ENCODE measurements at places on chromosomes 1 and 21.

GRCh38 chr1:4046836-4047461 lies 146.9 kb upstream of the C1orf174 start:
- DNase-seq: no peak

DNA sequence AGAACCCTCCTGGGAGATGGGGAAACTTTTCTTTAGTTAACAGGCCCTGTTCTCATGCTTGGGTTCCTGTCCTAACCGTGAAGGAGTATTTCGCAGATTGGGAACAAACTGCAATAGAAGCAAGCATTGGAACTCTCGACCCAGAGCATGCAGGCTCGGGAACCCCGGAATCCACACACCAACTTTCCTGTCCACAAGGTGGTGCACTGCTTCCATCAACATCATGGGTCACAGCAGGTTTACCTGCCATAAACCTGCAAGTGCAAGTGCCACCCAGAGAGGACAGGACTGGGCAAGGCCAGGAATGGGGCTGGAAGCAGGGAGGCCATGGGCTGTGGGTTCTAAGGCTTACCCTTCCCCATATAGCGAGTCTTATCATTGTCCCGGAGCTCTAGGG lies 6.9 kb downstream of the ENO1 start:
- DNase-seq: no peak

DNA sequence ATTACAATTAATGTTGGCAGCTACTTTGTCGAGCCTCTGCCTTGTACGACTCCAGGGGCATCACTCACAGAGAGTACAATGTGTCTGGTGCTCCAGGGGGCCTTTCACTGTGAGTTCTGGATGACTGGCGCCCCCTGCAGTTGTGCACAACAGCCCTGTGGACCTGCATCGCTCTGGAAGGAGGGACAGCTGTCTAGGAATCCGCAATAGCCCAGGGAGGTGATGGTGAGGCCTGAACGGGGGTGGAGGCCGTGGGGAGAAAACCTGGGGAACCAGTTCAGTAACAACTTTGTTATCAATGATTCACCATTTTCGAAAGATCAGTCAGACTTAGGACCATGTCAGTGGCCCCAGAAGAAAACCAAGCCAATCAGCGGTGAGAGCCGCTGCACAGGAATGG lies 189.1 kb downstream of the KAZN start:
- DNase-seq: no peak

DNA sequence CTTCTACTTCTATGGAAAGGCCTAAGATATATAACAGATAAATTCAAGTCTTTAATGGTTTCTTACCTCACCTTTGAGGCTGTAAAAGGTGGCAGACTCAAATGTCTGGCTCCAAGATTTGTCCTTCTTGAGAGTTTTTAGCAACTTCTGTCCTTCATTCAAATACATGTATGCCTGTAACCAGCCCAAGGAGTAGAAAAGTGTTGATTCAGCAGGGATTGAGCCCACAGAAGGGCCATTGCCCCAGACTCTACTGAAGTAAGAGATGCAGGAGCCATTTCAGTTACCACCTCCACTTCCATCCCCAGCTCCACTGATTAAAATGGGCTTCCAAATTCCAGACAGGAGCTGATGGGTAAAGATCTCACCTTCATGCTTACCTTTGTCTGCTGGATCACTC lies 80.0 kb downstream of the ADCY10 start:
- no peak for DNase-seq

DNA sequence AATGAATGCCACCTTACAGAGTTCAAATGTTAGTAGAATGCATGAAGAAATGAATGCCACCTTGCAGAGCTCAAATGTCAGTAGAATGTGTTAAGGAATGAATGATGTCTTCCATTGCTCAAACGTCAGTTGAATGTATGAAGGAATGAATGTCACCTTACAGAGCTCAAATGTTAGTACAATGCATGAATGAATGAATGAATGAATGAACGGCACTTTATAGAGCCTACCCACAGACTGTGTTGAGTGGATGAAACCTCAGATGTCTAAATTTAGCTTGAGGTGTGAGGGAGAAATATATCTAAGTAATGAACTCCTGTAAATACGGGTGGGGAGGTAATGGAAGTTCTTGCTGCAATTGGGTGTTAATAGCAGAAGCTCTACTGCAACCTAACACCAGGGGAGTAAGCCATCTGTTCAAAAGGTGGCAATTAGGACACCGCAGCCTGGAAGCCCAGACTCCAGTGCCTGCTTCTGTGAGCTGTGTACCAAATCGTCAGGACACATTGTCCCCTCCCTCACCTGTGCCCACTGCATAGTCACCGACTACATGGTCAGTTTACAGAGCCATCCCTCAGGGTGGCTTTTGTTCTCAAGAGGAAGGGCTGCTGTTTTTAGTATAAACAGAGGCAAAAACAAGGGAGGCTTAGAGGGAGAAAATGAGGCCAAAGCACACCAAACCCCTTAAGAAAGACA lies 26.7 kb downstream of the SUSD4 start:
- no peak for DNase-seq

- DNase-seq: no peak
Measured at GRCh38 chr1:194289569-194290266, 1103.3 kb upstream of the B3GALT2 start.

DNA sequence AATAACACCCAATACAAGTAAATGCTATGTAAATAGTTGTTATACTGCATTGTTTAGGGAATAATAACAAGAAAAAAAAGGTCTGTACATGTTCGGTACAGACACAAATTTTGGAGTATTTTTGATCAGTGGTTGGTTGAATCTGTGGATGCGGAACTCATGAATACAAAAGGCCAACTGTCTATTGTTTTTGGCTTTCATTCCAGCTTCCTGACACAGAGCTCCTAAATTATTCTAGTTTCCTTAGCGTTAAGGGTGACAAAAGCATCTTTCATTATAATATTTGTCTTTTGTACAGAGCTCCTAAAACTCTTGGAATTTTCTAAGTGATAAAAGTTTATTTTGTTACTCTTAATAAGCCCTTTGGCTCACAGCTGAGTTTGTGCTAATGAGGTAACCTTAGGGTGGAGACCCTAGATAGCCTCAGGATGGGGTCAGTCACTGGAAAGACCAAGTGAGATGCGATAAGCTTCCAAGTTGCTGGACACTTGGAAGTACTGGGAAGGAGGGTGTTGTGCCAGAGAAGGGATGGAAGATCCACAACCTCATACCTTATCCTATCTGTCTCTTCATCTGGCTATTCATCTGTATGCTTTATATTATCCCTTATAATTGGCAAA lies 57.4 kb upstream of the PRRC2C start:
- no peak for DNase-seq

DNA sequence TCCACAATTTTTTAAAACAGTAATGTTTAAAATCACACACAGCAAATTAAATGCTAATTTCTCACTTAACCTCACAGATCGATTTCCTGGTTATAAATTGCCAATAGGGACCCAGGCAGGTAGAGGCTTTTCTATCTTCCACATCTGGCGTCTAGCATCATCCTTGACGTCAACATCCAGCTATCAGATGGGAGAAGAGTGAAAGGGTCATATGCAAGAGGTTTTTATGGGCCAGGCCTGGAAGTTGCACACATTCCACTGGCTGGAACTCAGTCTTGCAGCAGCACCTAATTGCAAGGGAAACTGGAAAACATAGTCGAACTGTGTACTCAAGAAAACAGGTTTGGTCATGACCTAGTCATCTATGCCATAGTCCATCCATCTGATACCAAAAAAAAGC lies 6.0 kb upstream of the EEIG2 start:
- no peak for DNase-seq

- no peak for DNase-seq
Measured at GRCh38 chr1:228400237-228400651, 6.4 kb downstream of the TRIM11 start.

DNA sequence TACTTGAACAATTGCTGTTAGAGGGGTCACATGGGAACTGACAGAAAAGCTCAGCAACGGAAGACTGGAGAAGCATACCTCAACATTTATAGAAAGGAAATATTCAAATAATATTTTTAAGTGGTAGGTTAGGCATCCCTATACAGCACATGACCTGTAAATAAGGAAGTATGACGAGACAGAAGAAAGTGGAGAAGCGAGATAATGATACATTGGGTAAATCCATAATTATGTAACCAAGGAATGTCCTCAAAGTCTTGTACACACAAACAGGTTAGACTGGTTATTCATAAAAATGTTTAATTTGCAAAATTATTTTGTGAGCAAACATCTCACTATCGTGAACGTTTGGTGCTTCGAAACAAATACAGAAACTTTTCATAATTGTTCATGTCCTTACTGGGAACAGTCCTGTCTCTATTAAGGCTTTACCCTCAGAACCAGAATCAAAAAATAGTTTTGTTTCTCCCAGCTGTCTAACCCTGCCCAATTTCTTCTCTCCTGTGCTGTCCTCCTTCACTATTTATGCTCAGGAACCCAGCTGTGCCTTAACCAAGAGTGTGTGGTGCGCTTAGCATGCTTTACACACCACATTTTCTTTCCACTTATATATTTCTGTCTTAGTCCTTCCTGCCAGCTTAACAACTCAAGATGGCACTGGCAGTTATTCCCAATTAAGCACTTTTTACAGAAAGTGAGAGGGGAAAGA lies 10.2 kb downstream of the KMO start:
- DNase-seq: no peak

GRCh38 chr21:38258521-38259485 lies 2.0 kb downstream of the KCNJ15 start:
- DNase-seq: no peak

- no peak for DNase-seq
Measured at GRCh38 chr1:248813546-248813945, 12.2 kb downstream of the SH3BP5L start.

GRCh38 chr1:153985341-153985912 lies 712 bp downstream of the RAB13 start:
- DNase-seq: no peak

GRCh38 chr21:27423906-27424595 lies 457.2 kb upstream of the ADAMTS5 start:
- no peak for DNase-seq

DNA sequence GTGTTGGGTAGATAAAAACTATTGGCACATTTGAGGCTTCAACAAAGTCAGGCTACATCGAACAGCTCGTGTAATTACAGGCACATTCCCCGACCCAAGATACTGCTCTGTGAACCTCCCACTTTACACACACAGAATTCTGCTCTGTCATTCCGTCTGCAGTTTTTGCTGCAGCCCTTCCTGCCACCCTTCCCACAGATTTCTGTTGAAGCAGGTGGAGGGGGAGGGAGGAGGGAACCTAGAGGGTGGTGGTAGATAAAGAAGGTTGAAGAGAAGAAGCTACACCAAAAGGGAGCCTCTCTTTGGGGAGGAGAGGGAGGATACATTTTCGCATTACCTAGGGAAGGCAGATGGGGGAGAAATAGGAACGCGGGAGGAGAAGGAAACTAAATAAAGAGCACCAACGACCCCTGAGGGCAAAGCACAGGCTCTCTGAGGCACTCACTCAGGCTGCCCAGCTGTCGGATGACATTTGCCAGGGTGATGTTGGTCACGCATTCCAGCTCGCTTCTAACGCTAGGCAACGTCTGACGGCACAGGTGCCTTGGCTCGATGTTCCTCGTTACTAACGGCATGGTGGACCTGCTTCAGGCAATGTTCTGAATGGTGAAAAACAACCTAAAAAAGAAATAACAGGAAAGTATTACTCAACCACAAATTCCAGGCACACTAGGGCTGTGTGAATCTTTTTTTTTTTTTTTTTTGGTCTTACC lies 36.0 kb downstream of the GPR3 start:
- no peak for DNase-seq

- no peak for DNase-seq
Measured at GRCh38 chr1:57443004-57443403, 19.1 kb upstream of the DAB1 start.

- no peak for DNase-seq
Measured at GRCh38 chr1:92118826-92119225, 38.7 kb downstream of the BTBD8 start.

- DNase-seq: no peak
Measured at GRCh38 chr1:196071447-196071846, 536.8 kb downstream of the KCNT2 start.

DNA sequence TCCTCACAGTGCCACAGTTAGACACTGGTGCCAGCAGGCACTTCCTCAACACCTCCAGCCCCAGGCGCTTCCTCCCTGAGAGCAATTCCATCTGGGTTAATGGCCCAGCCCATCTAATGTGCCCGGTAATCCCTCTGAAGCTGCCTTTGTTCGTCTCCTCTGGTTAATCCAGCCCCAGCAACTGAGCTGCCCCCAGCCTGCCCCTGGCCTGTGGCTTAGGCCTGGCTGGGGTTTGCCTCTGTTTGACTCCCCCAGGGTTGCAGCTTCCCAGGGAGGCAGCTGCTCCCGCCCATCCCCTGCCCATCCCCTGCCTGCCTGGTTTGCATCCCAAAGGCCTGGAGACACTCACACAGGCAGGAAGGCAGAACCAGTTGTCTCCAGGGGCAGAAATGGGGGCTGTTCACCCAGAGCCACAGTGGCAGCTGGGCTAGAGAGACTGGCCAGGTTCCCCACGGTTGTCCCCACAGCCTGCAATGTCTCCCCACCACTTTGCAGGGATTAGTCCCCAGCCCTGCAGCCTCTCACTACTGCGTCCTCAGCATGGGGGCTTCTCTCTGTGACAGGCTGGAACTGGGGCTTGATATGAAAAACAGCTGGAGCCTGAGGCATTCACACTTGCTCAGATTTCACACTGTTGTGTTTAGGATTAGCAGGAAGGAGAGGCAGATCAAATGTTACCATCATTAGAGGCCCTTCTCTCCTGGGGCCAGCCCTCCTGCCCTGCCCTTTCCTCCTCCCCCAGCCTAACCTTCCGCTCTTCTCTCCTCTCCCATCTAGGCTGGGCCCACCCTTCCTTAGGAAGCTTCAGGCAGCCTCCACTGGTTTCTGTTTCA lies 120.2 kb downstream of the TLR5 start:
- no peak for DNase-seq

- DNase-seq: no peak
Measured at GRCh38 chr1:84301785-84302385, 377 bp downstream of the SAMD13 start.

DNA sequence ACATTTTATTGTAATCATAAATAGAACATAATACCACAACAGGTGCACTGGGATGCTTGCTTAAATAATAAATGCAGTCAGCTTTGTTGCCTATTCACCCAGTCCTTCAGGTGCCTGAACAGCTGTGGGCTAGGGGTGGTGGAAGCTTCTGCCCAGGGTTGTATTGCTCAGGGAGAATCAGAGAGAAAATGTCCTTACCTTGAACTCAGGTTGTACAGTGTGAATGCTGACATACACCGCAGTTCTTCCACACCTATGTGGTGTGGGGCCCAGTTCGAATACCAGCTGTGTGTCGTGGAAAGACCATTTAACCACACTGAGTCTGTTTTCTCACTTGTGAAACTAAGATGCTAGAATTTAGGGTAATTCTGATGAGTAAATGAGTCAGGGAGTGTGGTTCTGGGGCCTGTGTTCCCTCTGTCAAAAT lies 115.7 kb upstream of the ATP1A1 start:
- no peak for DNase-seq

DNA sequence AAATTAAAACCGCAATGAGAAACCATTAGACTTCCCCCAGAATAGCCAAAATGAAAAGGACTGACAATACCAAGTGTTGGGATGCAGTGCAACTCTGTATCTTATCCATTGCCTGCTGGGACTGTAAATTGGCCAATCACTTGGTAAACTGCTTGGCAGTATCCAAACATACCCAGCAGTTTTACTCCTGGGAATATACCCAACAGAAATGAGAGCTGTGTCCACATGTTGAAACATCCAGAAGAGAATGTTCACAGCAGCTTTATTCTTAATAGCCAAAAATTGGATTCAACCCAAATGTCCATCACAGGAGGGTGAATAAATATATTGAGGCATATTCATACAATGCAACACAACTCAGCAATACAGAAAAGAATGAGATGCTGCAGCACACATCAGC lies 13.7 kb upstream of the FAM20B start:
- no peak for DNase-seq
